B cell (primary cell): ENCODE measurements at places on chromosomes 7 and 10. TPM values are rescaled to one million over a fixed set of nuclear protein-coding genes. Genes with fewer than 3 reads are reported as not detected.

- no peak for DNase-seq
These were observed 9.2 kb downstream of the NDUFA5 start for GRCh38 chr7:123548406-123548805.

DNA sequence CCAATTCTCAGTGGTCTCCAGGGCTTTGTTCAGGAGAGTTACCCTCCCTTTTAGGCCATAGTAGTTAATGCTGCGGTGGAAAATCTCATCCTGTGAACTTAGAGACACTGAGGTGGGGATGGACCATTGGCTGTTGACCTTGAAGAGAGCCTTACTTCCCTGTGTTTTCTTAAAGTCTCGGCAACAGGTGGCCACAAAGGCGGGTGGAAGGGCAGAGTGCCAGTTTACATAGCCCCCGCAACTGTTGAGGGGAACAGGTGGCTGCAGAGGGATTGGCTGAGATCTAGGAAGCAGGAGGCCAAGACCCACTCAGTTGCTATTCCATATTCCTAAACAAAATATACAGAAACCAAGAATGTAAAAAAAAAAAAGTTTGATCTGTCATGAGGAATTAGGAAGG is 160.6 kb downstream of the ST7 start:
- DNase-seq, result no peak

GRCh38 chr10:7915923-7916536 is 97.7 kb downstream of the TAF3 start:
- no peak for DNase-seq

DNA sequence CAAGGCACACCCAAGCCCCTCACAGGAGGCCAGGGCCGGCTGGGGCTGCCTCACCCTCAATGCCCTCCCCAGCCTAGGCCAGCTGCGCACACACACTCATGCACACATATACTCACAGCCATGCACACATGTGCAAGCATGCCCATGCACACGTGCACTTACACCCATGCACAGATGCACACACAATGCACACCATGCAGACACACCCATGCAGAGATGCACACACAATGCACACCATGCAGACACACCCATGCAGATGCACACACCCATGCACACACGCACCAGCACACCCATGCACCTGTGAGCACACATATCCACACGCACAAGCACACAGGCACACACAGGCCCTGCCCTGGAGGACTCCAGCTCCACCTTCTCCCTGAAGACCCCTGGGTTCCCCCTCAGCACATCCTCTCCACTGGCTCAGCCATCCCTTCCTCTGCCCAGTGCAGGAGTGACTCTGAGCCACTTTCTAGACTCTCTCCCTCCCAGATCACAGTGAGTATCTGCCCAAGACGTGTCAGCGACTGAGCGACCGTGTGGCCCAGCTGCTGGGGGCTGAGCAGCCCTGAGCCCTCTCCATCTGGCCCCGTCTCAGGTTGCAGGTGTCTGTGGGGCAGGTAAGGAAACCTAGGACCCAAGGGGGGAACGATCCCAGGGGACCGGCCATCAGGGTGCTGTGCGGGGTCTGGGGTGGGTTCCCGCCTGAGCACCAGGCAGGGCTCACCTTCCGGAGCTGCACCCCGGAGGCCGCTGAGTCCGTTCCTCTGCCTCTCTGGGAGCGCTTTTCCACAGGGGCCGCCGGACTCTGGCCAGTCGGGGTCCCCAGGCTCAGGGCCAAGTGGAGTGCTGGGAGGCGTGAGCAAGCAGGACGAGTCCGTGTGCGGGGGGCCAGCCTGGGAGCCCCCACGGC is 25.8 kb downstream of the AP5Z1 start:
- DNase-seq, result no peak

DNA sequence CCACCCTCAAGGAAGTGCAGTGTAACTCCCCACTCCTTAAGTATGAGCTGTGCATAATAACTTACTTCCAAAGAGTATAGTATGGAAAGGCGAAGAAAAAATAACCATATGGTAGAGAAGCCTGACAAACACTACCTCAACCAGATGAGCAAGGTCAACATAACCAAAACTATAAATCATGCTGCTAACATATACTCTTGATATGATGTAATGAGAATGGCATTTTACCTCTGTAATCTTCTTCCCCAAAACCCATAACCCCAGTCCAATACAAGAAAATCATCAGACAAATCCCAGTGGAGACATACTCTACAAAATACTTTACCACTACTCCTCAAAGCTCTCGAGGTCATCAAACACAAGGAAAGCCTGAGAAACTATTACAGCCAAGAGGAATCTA is 15.8 kb downstream of the OSBPL3 start:
- DNase-seq, result no peak

GRCh38 chr7:50534690-50535290 is 30.4 kb downstream of the DDC start:
- DNase-seq, result no peak

DNA sequence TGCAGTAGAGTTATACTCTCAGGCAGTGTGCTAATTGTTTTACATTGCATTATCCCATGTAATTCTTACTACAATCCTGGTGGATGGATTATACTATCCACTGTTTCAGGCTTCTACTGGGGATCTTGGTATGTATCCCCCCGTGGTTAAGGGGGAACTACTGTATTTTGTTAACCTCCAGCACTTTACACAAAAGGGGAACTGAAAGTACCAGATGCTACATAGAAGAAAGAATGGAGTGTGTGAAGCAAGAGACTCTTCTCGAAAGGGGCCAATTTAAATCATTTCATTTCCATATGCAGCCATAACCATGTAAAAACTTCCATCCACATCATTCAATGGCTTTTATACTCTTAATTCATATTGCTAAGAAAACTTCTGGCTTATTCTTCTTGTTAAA is 69.4 kb downstream of the C1GALT1 start:
- DNase-seq, result peak; percentile 88

DNA sequence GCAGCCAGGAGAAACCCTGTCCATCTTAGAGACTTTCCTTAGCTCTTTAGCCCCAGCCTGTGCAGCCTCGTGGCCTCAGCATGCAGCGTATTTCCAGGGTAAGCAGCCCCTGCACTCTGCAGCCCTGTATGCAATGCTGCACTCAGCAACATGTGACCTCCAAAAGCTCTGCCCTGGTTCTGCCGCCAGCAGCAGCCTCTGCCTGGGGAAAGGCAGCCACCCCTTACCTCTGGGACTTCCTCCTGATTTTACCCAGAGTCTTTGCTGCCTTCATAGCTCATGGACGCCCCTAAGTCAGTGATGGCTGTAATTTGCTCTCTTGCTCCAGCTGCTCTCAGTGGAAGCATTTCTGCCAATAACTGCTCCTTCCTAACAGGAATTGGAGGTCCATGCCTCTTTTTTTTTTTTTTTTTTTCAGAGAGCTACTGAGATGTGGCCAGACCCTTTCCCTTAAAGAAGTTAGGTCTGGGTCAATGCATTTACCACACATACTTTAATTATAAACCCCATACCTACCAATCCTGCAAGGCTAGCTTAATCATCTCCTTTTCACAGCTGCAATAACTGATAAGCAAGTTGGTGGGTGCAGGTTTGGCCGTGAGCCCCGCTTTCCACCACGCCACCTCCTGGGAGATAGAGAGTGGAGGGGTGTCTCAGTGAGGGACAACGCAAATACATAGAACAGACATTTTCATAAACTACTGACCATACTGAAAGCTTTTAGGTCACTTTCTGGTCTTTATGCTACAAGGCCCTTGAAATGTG is 71.7 kb downstream of the RAMP3 start:
- DNase-seq, result no peak

DNA sequence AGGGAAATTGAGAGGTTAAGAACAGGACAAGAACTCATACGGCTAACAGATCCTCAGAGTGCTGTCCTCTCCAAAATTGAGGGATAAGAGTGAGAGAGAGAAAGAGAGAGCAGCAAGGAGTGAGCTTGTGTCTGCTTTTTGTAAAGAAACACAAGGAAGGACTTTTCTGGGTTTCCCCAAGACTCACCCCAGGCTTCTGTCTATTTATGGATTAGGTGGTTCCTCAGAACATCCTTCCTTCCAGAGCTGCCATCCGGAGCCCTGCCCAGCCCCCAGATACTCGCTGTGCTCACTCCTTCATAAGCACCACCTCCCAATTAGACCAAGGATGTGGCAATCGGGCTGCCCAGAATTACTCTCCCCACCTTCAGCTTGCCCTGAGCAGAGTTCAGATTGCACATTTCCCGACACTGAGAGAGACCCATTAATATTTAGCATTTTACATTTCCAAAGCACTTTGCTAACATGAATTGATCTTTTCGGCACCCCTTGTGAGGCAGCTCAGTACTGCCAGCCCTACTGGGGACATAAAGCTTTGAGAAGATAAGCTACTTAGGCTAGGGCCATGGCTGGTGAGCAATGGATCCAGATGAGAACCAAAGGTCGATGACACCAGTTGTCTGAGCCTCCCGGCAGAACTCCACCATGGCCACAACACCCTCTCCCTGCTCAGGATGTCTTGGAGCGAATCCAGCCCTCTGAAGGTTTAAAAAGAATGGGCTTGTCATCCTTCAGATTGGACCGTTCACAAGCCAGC is 19.2 kb upstream of the R3HCC1L start:
- no peak for DNase-seq

DNA sequence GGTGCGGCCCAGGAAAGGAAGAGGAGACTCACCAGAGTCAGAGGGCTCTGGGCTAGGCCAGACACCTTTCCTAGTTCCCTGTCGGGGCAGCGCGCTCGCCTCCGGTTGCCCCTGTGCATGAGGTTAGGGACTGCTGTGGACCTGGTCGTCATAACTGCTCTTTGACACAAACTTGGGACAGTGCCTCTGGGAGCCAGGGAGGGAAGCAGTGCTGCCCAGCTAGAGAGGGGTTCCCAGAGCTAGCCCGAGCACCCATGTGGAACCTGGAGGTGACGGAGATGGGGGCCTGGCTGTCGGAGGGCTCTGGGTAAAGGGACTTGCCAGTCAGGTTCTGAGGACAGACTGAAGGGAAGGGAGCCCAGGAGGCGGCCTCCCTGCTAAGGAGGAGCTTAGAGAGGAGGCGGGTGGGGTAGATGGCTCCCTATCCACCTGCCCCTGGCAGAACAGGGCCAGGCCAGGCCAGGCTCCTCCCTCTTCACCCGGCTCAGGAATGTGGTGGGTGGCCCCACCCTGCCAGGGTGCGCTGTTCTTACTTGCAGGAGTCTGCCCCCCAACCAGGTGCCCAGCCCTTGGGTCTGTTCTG is 29.7 kb downstream of the AGAP3 start:
- no peak for DNase-seq

GRCh38 chr7:149880638-149881311 is 7.0 kb downstream of the ATP6V0E2 start:
- DNase-seq, result peak; percentile 1

DNA sequence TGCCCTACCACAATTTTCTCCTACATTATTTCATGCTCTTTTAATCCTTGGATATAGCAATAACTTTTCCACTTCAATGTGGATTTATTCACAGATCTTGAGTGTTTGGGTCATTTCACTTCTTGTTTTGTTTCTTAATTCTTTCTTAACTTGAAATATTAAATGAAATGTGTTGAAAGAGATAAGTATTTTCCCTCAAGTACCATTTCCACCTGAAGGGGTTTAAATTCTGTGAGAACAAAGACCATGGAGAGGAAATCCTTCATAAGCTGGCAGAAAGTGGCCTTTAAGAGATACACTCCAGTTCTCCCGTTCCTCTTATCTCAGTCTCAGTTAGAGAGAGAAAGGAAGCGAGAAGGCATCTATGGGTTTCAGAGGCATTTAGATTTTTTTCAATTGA is 14.1 kb upstream of the DLD start:
- DNase-seq, result no peak

- DNase-seq, result no peak
These were observed 23.0 kb downstream of the MKI67 start for GRCh38 chr10:128103229-128103714.

- no peak for DNase-seq
These were observed 15.9 kb downstream of the CUL2 start for GRCh38 chr10:35074266-35074665.

DNA sequence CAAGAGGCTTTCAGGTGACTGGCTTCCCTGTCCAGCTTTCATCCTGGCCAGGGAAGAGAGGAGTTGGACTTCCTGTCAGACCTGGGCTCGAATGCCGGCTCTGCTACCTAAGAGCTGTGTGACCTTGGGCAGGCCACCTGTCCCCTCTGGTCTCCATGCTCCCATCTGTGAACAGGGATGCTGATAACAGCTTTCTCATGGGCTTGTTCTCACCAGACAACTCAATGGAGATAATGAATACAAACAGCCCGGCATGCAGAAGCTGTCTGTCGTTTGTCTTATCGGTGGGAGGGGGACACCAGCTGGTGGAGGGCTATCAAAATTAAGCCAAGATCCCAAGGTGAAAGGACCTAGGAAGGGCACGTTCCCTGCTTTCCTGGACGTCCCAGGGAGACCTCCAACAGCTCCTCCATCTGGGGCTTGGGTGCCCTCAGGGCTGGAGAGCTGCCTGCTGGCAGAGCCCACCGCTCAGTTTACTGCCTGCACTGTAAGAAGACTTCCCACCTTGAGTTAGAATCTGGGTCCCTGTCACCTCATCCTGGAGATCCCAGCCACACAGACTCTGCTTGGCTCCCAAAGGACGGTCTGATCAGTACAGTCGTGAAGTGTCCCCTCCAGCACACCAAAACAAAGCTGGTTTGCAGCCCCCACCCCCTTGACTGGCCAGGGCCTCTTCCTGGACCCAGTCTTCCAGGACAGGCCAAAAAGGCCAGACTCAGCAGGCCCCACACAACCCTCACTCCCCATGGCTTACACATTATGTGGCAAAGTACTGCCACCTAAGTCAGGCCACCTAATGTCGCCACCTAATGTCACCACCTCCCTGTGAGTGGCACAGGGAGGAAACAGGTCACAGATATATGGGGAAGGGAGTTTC is 40.9 kb downstream of the PPIF start:
- no peak for DNase-seq

GRCh38 chr7:34825221-34825620 is 167.2 kb downstream of the NPSR1 start:
- DNase-seq, result no peak

PRPS1L1 gene
- not detected in 2 replicates for total RNA-seq

ZSCAN21 gene
- 12.9 and 13.2 TPM in 2 replicates for total RNA-seq

GPR26 gene
- not detected in 2 replicates for total RNA-seq

UFSP1 gene
- 3.9 and 4.3 TPM in 2 replicates for total RNA-seq

ADAP1 gene
- total RNA-seq, result 12.9 and 15.6 TPM in 2 replicates

HOGA1 gene
- total RNA-seq, result not detected in 2 replicates

LRRC61 gene
- total RNA-seq, result 12.8 and 15.5 TPM in 2 replicates

ZNF33A gene
- 86.6 and 96.1 TPM in 2 replicates for total RNA-seq

OPN1SW gene
- total RNA-seq, result not detected in 2 replicates

TWNK gene
- total RNA-seq, result 11.8 and 12.0 TPM in 2 replicates

IL15RA gene
- total RNA-seq, result 6.8 and 9.3 TPM in 2 replicates

CDHR1 gene
- total RNA-seq, result 1.3 and 1.7 TPM in 2 replicates

CH25H gene
- total RNA-seq, result not detected in 2 replicates
